ENCODE measurements at places on chromosomes 13 and 19.

- no peak for DNase-seq
These were observed 10.1 kb upstream of the INSL3 start for GRCh38 chr19:17831419-17831888.

DNA sequence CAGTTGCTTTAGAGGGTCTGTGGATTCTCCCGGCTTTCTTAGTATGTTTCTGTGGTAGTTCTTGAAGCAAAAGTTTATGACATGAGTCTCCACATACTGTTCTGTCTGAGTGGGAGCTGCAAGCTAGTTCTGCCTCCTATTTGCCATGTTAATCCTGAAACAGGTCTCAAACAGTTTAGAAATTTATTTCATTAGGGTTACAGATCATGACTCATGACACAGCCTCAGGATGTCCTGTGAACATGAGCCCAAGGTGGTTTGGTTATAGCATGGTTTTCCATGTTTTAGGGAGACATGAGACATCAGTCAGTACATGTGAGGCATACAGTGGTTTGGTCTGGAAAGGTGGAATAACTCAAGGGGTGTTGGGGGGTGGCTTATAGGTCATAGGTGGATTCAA lies 77.5 kb downstream of the FNDC3A start:
- no peak for DNase-seq

DNA sequence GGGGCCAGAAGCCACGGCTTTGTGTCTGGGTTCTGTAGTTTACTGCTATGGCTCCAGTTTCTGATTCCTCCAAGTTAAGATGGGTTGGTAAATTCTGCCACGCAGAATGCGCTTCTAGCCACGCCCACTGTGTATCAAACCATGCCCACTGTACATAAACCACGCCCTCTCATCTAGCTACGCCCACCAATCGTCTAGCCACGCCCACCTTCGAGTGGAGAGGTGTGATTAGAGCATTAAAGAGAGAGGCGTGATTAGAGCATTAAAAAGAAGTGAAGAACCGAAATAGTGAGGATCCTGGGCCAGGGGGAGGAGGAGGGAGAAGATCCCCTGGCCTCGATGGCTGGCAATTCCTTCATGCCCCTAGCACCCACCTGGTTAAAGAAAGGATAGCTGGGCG lies 43.7 kb upstream of the ADGRE5 start:
- no peak for DNase-seq

DNA sequence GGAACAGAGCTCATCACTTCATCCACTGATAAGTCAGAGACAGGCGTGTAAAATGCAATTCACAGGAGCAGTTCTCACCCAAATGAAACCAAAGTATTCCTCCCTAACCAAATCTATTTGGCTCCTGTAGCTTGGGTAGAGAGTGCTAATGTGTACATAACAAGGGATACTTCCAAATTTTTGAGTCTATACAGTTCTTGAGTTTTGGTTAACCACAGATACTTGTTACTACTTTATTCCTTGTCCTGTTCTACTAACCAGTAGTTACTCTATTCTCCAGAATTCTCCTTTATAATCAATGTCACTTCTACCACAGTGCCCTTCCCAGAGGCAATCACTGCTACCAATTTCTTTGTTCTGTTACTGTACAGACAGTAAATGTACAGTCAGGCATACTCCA lies 57.3 kb downstream of the ELF1 start:
- DNase-seq, result no peak

GRCh38 chr19:35030257-35031071 lies at the start of gene SCN1B:
Gene SCN1B (plus strand): TSS chr19:35030470. CDS start chr19:35030821, 351 bp downstream.
- peak; percentile 84 for DNase-seq

- DNase-seq, result no peak
These were observed 8.3 kb upstream of the NBEA start for GRCh38 chr13:34933786-34934185.

- DNase-seq, result no peak
These were observed 6.9 kb upstream of the LTBP4 start for GRCh38 chr19:40594255-40594654.

DNA sequence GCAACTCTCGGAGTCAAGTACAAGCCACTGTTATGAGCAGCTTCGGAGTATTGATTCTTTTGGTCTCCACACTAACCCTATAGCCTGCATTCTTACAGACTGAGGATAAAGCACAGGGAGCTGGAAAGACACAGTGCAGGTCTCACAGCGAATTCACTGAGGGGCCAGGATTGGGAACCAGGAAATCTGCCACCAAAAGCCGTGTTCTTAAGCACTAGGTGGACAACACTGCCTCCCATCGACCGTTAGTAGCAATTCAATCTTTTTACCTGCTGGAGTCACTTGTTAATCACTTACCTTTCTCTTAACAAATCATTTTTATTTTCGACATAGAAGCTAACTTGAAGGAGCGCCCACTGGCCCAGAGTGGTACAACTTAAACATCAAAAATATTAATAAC lies 6.3 kb downstream of the PMIS2 start:
- no peak for DNase-seq

DNA sequence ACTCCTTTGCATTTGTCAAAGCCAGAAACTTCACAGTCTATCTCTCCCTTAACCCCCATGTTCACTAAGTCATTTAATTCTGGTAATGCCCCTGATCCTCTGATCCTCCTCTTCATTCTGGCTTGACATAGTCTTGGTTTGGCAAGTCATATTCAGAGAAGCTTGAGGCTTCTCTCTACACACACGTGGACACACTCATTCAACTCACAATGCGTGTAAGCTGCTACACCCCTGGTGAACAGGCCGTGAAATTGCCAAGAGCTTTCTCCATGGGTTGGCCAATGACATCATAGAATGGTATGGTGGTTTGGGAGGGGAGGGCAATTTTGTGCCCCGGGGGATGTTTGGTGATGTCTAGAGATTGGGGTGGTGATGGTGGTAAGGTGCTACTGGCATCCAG lies 47.9 kb upstream of the FLT1 start:
- DNase-seq, result no peak

GRCh38 chr19:48858984-48859710 lies 9.3 kb downstream of the PLEKHA4 start:
- DNase-seq, result peak; percentile 86

DNA sequence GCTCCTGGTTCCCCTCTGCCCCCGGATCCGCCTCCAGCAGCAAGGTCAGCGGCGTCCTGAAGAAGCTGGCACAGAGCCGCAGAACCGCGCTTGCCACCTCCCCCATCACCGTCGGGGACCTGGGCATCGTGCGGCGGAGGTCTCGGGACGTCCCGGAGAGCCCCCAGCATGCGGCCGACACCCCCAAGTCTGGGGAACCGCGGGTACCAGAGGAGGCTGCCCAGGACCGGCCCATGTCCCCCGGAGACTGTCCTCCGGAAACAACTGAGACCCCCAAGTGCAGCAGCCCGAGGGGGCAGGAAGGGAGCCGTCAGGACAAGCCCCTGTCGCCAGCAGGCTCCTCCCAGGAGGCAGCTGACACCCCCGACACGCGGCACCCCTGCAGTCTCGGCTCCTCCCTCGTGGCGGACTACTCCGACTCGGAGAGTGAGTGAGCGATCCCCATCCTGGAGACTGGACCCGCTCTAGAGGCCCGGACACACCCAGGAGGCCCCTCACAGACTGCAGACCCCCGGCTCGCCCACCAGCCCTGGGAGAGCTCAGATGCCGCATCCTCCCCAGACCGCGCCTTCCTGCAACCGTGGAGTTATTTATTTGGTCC lies 1.6 kb upstream of the MRI1 start:
- no peak for DNase-seq

GRCh38 chr19:2056837-2057192 lies 5.8 kb upstream of the MKNK2 start:
- no peak for DNase-seq

GRCh38 chr13:100600915-100601314 lies 12.3 kb upstream of the GGACT start:
- no peak for DNase-seq

DNA sequence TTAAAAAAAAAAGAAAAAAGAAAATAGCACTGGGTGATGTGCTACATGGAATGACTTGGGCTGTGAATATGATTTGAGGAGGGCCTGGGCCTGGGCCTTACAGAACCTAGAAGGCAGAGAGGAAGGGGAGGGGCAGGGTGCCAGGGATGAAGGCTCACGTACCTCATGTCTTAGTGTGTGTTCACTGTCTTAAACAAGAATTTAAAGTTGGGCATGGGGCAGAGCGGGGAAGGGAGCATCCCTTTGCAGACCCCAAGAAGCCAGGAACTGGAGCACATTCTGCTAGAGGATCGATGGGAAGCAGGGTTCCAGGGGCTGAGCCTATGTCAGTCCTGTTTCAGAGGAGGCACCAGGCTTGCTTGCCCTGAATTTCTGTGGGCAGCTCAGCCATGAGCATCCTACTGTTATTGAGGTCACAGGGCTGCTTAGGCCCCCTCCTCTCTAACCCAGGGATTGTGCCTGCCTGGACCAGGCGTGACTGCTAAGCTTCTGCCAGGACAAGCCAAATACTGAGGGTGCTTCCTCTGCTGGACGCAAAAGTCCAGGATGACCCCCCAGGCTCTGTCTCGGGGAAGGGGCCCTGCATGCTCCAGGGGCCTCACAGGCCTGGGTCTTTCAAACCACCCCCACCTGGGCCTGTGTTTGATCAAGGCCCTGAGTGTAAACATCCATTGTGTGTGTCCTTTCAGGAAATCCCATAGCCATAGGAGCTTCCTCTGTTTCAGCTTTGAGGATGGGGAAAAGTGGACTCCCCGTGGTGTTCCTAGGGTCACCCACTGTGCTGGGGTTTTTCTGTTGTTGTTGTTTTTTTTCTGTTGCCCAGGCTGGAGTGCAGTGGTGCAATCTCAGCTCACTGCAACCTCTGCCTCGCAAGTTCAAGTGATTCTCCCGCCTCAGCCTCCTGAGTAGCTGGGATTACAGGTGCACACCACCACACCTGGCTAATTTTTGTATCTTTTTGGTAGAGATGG lies 4.8 kb downstream of the LSR start:
- DNase-seq, result peak; percentile 52

DNA sequence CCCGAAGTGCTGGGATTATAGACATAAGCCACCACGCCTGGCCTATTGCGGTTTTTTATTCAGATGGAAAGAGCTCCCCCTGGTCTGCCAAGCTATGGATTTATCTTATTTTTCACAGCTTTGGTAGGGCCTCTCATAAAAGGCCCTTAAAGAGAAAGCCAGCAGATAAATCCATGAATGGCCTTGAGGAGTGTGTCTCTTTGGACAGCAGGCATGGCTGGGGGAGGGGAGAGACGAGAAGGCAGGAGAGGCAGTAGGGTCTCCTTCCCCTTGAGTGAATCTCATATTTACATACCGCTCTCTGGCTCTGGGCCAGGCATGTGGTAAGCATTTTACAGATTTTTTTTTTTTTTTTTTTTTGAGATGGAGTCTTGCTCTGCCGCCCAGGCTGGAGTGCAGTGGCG lies 25.2 kb downstream of the MARK4 start:
- no peak for DNase-seq

DNA sequence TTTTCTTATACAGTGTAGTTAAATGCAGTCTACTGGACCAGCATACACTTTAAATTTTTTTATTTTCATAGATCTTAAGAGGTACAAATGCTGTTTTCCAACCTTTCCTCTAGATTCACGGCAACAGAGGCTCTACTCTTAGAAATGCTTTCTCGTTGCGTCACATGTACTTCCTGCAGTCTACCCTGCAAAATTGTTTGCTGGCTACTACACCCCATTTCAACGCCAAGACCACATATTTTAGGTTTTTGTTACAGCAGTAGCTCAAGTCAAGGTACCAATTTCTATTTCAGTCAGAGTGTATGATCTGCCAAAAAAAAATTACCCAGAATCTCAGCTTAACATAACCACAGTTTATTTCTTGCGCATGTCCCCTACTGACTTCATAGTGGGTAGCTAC lies 94.1 kb downstream of the TNFSF13B start:
- DNase-seq, result no peak

DNA sequence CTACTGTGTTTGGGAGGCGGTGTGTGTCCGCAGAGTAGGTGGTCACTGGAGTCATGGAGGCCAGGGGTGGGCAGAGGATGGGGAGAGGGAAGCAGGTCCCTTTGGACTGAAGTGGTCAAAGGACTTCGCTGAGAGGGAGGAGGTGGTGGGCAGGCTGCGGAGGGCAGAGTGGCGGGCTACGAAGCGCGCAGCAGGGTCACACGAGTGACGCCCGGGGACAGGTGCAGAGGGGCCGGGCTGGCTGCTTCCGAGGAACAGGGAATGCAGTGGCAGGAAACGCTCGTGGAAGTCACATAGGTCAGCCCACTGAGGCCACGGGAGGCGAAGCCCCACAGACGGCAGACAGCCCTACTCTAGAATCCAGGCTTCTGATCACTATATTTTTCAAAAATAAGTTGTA lies 111.5 kb downstream of the URI1 start:
- no peak for DNase-seq

GRCh38 chr13:98406971-98407370 lies 169.9 kb downstream of the STK24 start:
- no peak for DNase-seq

GRCh38 chr13:113137691-113138298 lies 15.2 kb downstream of the F10 start:
- DNase-seq, result no peak

Data from upper lobe of right lung (tissue), 1 donor.